ENCODE measurements at places on chromosomes 16 and 17.

- DNase-seq = peak; percentile 32
Measured at GRCh38 chr16:57091200-57091974, 996 bp upstream of the CPNE2 start.

DNA sequence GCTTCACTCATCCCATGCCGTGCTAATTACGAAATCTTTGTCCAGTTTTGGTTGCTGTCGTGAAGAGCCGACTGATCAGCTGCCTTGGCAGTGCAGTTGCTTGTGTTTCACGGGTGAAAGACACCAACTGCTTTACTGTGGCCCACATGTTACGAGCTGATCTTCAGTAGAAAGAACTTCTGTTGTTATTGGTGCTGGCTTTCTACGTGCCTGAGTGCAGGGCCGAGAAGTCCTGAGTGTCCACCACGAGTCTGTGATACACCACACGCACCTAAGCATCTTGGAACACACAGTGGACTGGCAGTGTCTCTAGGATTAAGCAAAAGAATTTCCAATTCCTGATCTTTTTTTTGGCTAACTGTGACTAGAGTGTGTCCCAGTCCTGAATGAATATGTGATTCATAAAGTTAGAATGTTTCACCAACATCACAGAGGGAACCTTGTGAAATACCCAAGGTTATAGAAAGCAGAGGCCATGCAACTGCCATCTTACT lies 70.4 kb upstream of the CLEC18A start:
- no peak for DNase-seq

- no peak for DNase-seq
Measured at GRCh38 chr17:16888413-16889087, 83.4 kb downstream of the TNFRSF13B start.

- no peak for DNase-seq
Measured at GRCh38 chr17:47470836-47471235, 60.1 kb upstream of the NPEPPS start.

- DNase-seq = peak; percentile 60
Measured at GRCh38 chr16:24820522-24820921, 25.2 kb upstream of the SLC5A11 start.

DNA sequence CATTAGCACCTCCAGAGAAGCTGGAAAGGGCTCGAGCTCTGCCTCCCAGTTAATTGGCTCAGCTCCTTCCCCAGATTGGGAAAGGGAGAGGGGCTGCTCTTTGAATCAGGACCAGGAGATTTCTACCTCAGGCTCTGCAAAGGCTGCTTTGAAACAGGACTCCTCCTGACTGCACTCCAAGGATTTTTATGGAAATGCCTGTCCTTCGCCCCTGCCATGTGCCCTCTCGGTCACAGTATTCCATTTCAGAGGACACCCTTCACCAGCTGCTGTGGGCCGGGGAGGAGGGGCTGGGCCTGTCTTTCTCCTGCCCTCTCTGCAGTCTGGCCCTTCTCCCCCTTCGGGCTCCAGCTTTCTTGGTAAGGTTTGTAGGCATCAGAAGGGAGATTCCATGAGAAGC lies 13.6 kb downstream of the MRM1 start:
- DNase-seq = no peak

- DNase-seq = no peak
Measured at GRCh38 chr16:58049232-58050185, 24.0 kb downstream of the MMP15 start.

- no peak for DNase-seq
Measured at GRCh38 chr17:83143817-83144231, 64.4 kb downstream of the METRNL start.

DNA sequence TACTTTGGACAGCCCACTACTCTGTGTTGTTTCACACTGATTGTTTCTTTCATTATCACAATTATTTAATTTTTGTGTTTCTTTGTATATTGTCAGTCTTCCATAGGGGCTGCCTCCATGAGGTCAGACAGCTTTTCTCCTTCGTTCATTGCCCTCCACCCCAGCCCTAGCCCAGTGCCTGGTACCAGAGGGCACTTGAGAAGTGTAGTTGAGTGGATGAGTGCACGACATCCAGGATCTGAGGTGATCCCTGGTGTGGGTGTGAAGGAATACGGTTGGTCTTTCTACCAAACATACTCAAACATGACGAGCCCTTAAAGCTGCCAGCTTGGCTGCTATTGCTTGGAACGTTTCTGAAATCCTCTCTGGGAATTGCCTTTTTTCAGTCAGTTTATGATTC lies 37.9 kb downstream of the DHRS7B start:
- no peak for DNase-seq

GRCh38 chr17:9974448-9975381 lies 69.6 kb upstream of the RCVRN start:
- DNase-seq = peak; percentile 68

GRCh38 chr17:28755486-28755885 lies 11.7 kb downstream of the TRAF4 start:
- DNase-seq = no peak

- DNase-seq = no peak
Measured at GRCh38 chr17:36545077-36545464, 352 bp downstream of the GGNBP2 start.

DNA sequence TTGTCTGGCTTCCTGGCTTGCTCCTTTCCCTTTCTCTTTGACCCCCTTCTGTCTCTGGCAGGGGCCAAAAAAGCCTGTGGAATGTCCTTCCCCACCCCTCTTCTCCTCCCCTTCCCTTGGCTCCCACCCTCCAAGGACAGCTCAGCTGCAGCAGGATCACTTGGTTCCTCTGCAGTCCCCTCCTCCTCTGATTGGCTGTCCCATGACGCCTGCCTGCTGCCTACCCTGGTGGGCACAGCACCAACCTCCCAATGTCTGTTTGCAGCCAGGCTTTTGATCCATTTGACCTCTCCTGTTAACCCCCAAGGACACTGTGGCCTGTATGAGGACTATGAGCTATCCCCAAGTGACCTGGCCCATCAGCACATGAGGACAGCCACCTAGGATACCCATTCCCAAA lies 14.8 kb upstream of the MTMR4 start:
- no peak for DNase-seq

DNA sequence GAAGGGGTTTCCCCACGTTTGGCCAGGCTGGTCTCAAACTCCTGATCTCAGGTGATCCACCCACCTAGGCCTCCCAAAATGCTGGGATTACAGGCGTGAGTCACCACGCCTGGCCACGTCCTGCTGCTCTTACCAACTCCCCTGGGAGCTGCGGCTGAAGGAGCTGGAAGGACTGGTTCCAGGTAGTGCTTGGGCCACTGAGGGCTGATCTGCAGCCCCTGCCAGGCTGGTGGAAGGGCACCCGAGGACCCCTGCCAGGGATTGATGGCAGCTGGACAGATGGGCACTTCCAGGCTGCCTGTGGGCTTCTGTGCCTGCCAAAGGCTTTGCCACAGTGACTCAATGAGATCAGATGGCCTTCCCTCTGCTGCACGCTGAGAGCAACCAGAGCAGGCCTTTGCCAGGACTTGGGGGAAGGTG lies 2.3 kb downstream of the OXLD1 start:
- DNase-seq = no peak

- DNase-seq = no peak
Measured at GRCh38 chr17:27873211-27873610, 20.0 kb downstream of the LYRM9 start.

GRCh38 chr16:82888591-82889001 lies 261.8 kb downstream of the CDH13 start:
- DNase-seq = no peak

DNA sequence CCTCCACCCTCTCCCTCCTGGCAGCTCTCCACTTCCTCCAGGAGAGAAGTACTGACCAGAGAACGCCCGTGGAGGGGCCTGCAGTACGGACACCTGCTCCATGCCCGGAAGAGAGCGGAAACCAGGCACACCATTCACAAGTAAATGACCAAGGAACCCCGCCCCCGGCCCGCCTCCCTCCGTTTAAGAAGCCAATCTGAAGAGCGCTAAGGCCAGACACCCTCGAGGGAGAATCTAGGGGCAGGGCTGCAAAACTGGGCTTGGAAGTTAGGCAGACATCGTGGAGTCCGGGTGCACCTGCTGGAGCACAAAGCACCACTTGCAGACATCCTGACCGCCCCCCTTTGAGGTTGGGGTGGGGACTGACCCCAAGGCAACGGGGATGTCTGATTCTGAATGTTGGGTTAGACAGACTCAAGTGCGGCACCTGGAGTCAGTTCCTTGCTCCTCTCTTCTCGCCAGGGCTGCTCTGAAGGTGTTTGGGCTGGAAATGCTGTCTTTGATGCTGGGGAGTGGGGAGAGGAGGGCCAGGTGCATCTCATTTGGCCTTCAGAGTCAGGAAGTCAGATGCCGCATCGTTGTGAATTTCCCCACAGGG lies 964 bp upstream of the FAAP100 start:
- DNase-seq = peak; percentile 85

- peak; percentile 62 for DNase-seq
Measured at GRCh38 chr17:49753959-49754391, 10.0 kb downstream of the FAM117A start.

GRCh38 chr16:66036184-66036583 lies 330.3 kb upstream of the CDH5 start:
- no peak for DNase-seq

GRCh38 chr17:40947929-40948328 lies 10.5 kb upstream of the KRT23 start:
- no peak for DNase-seq

DNA sequence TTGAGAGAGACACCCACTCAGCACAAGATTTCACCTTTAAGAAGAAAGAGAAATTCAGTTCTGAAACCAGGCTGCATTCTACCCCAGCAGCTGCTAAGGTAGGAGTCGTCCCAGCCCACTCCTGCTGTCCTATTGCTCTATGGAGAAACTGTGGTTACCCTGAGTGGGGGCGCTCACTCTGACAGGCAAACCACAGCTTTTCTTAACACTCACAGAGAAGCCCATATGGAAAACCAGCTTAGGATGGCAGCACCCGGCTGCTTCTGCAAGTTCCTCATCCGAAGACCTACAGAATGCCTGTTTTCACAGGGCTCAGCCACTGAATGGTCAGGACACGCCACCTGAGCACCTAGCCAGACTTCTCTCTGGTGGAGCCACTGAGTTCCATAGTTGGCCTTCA lies 7.5 kb downstream of the ATP5PD start:
- peak; percentile 83 for DNase-seq

DNA sequence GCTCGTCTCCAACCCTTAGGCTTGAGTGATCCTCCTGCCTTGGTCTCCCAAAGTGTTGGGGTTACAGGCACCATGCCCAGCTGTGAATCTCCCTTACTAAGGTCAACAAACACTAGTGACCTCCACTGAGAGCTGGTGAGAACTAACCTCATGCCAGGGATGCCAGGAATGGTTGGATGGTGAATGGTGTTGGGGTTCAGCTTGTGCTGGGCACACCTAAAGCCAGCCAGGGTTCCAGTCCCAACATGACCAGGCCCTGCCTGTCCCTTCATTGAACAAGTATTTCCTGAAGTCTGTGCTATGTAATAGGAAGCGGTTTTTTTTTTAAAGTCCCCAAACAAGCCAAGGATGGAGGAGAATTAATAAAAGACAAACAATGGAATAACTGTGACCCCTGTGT lies 56.0 kb upstream of the TOB1 start:
- DNase-seq = no peak

DNA sequence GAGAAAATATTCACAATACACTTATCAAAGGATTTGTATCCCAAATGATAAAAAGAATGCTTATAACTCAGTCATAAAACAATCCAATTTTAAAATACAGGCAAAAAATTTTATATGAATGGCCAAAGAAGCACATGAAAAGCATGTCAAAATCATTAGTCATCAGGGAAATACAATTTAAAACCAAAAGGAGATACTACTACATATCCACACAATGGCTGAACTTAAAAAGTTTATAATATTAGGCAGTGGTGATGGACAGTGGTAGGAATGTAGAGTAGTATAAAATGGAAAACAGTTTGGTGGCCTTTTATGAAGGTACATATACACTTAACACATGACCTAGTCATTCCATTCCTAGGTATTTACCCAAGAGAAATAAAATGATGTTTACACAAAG lies 12.2 kb downstream of the CMC2 start:
- DNase-seq = no peak

DNA sequence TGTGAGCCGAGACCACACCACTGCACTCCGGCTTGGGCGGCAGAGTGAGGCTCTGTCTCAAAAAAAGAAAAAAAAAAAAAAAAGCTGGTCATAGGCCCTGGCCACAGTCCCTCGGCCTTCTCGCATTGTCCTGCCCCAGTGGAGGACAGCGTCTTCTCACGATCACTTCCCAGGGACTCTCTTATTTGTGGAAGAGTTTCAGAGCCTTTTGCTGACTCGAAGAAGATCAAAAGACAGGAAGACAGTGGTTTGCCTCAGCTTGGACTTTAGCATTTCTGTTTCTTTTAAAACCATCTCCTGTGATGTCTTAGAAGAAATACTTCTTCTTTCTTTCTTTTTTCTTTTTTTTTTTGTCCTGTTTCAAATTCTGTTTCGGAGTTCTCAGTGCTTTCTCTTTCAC lies 210.0 kb downstream of the FTO start:
- peak; percentile 21 for DNase-seq

GRCh38 chr17:4641297-4642195 lies at the start of gene ALOX15:
TSS of gene ALOX15 (minus strand) at chr17:4641678. CDS start at chr17:4641651, 27 bp downstream.
- no peak for DNase-seq

DNA sequence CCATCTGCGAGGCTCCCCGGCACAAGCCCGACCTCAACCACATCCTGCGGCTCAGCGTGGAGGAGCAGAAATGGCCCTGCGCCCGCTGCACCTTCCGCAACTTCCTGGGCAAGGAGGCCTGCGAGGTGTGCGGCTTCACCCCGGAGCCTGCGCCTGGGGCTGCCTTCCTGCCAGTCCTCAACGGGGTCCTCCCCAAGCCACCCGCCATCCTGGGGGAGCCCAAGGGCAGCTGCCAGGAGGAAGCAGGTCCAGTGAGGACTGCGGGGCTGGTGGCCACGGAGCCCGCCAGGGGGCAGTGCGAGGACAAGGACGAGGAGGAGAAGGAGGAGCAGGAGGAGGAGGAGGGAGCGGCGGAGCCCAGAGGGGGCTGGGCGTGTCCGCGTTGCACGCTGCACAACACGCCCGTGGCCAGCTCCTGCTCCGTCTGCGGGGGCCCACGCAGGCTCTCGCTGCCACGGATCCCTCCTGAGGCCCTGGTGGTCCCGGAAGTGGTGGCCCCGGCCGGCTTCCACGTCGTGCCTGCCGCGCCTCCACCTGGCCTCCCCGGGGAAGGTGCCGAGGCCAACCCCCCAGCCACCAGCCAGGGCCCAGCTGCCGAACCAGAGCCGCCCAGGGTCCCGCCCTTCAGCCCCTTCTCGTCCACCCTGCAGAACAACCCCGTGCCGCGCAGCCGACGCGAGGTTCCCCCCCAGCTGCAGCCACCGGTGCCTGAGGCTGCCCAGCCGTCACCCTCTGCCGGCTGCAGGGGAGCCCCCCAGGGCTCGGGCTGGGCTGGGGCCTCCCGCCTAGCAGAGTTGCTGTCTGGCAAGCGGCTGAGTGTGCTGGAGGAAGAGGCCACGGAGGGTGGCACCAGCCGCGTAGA lies 13.1 kb upstream of the PRR35 start:
- DNase-seq = peak; percentile 83

DNA sequence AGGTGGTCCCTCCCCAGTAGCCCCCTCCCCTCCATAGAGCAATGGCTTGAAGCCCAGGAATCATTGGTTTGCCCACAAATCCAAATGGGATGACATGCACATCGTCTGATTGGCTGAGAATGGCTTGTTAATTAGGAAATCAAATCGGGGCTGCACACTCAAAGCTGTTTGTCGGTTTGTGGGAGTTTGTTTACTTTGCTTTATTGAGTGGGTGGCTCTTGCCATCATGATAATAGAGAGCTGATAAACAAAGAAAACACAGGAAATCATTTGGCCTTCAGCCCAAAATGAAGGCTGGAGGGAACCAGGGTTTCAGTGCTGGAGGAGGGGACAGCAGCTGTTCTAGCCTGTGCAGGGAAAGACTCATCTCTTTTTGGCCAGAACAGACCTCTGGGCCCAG lies 316.3 kb downstream of the CBLN1 start:
- DNase-seq = no peak

- DNase-seq = no peak
Measured at GRCh38 chr17:4944554-4945175, 3.7 kb downstream of the PFN1 start.
